ENCODE measurements at places on chromosomes 6 and 20.
A peak's percentile ranks its signal among the peaks of the same experiment; 100 is the strongest.

DNA sequence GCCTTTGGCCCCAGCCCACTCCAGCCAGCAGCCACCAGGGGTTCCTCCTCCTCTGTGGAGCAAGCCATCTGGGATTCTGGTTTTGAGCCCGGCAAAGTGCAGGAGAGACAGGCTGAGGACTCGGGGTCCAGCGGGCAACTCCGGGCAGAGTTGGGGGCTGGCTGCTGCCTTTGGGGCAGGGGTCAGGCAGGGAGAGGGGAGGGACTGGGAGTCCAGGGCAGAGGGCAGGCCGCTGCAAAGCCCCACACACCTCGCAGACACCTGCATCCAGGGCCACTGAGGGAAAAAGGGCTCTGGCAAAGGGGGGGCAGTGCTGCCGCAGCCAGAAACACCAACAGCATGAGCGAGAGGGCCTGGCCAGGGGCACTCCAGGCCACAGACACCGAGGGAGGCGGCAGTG is 8.8 kb downstream of the BIRC7 start:
- DNase-seq: no peak

- DNase-seq: no peak
Measured at GRCh38 chr6:148578489-148578814, 168.4 kb upstream of the UST start.

DNA sequence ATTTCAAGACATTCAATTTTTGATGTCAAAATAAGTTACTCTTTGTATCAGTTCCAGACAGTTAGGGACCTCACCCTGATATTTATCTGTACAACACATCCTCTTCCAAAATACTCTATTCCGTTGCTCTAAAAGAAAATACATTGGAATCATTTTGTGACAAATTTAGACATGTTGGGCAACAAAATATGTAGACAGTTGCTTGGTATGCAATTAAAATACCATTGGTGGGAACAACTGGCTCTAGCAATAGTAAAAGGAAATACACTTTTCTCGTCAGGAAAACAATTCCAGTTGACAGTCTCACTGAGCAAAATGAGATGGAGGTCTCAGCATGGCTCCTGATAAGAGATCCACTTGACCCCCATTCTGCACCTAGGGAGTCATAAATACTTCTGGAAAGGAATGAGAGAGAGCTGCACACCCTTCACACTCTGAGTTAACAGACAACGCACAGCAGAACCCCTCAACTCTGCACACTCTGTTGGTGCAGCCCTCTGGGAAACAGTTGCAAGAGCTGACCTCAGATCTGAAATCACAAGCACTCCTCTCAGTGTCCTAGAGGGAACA is 171.3 kb upstream of the NT5E start:
- no peak for DNase-seq

GRCh38 chr6:28413681-28414080 is 14.1 kb upstream of the ZSCAN12 start:
- DNase-seq: no peak

GRCh38 chr20:11193241-11193640 is 519.4 kb upstream of the JAG1 start:
- DNase-seq: no peak

GRCh38 chr6:130674604-130675003 is 152.6 kb upstream of the SMLR1 start:
- no peak for DNase-seq

- DNase-seq: no peak
Measured at GRCh38 chr6:16135066-16135465, 6.2 kb downstream of the MYLIP start.

- no peak for DNase-seq
Measured at GRCh38 chr6:14211562-14211942, 94.0 kb downstream of the CD83 start.

GRCh38 chr6:13065581-13065980 is 262.8 kb downstream of the TBC1D7 start:
- DNase-seq: no peak

- DNase-seq: no peak
Measured at GRCh38 chr20:2693286-2694007, 867 bp downstream of the EBF4 start.

GRCh38 chr6:45483021-45483420 is 105.3 kb upstream of the SUPT3H start:
- no peak for DNase-seq

- no peak for DNase-seq
Measured at GRCh38 chr6:105045526-105045925, 88.6 kb downstream of the LIN28B start.

- no peak for DNase-seq
Measured at GRCh38 chr6:30061858-30062458, 893 bp downstream of the POLR1H start.

- no peak for DNase-seq
Measured at GRCh38 chr20:35341366-35342028, 49.3 kb upstream of the FAM83C start.

GRCh38 chr20:61332016-61332975 is 80.2 kb downstream of the CDH4 start:
- no peak for DNase-seq

GRCh38 chr20:48737434-48738093 is 90.2 kb downstream of the PREX1 start:
- DNase-seq: no peak

DNA sequence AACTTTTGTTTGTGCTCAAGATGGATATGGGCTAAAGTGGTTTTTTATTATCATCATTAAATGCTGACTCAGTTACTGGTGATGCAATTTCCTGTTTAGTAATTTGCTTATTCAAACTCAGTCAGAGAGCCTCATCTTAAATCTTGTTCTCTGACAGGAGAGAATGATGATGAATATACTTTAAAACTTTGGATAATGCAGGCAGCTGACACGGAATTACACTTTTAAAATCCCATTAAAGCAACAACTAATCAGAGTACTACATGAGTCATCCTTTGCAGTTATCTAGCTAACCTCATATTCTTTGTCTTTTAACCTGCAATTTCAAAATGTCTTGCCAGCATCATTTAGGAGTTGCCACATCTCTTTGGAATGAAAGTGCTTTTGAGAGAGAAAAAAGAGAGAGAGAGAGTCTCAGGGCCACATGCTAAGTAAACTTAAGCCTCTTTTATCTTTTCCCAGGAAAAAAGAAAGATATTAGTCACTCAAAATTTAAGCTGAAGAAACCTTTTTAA is 9.2 kb upstream of the C6orf141 start:
- DNase-seq: no peak

- no peak for DNase-seq
Measured at GRCh38 chr6:45112711-45113110, 215.4 kb upstream of the RUNX2 start.

DNA sequence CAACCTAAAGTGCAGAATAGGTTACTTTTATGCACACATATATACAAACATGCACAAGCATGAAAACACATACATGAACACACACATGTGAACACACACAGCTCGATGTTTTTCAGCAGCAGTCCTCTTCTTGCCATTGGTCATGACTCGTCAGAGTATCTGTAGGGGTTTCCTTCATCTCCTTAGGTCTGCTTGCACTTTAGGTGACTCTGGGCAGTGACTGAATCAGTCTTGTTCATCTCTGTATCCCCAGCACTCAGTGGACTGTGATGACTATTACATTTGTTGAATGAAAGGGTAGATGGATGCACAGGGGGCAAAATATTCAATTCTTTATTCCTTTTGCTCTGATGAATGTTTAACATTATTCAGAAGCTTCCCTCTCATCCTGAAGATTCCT is 26.8 kb downstream of the CBLN4 start:
- DNase-seq: no peak

DNA sequence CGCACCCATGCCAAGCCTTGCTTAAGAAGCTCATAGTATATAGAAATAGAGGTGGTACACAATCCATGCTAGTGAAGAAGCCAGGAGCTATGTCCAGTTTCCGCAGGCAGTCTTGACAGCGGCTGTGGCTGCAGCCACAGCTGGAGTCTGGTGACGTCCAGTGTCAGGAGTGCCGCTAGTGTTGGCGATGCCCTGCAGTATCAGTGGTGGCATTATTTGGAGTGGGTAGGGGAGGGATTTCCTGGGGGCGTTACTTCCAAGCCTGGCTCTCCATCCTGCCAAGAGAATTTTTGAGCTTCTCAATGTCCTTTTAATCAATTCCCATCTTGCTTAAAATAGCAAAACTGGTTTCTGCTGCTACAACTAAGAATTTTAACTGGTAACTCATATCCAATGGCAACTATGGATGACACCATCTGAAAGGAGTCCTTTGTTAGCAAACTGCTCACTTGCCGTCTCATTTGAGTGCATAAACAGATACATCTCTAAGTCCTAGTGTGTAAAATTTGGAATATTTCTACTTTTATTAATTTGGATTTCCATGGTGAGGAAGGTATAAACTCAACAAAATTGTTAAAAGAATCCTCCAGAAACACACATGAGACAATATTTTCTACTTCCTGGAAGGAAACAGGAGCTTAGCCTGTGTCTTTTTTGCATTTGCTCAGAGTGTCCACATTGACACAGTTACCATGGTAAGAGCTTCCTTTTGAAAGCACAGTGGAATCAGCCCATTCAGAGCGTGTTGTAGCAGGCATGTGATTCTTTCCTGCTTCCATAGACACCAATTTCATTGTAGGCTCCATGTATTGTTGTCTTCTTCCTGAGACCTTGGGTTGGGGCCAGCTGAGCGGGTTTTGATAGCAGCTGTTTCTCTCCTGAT is 44.6 kb upstream of the PXDC1 start:
- DNase-seq: no peak

GRCh38 chr6:15143086-15143485 is 102.8 kb upstream of the JARID2 start:
- DNase-seq: no peak

DNA sequence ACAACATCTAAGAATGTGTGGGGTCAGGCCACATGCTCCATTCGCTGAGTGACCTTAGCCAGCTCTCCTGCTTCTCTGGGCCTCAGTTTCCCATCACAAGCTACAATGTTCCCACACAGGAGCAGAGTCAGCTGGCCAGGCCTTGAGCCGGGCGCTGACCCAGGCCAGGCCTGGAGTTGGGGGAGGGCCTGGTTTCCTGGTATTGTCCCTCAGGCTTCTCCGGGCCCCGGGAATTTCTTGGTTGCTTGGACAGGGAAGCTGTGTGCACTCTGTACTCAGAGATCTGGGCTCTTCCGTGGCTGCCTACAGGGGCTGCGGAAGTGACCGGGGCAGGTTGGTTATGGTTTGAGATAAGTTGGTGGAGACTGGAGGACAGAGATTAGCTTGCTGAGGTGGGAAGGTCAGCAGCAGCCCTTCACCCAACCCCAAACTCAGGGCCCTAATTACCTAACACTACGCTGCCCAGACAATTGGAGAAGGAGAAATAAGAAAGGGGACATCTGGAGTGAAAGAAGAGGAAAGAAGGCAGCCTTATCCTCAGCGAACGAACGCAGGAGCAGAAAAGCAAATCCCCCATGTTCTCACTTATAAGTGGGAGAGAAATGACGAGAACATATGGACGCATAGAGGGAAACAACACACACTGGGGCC is 6.2 kb downstream of the TGM2 start:
- DNase-seq: no peak

DNA sequence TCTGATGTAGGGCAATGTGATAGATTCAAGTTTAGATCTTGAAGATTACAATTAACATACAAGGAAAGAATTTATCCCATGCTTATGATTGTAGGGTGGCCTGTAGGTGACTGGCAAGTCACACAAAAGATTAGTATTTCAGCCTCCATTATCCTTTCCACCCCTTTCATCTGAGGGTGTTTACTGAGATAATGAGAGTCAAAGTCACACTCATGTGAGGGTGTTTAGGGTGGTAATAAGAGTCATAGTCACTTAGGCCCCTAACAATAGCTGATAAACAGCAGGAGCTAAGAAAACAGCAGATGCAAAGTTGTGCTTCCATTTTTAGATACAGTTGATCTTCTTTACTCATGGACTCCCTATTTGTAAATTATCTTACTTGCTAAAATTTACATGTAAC is 11.4 kb downstream of the FAM184A start:
- DNase-seq: no peak

DNA sequence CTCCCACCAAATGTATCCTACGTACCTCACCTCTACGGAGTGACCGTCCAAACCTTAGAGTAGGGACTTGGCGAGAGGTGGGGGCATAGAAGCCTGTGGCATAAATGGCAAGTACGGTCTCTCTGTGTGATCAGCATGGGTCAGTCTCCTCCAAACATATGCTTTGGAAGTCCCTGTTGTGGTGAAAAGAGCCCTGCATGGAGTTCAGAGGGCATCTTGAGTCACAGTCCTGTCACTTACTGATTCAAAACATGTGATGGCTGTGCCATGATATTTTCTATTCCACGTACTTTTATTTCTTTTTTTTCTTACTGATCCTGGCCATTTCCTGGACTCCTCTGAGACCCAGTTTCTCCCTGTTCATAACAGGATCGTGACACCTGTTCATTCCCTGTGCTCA is 67.5 kb upstream of the CEP85L start:
- no peak for DNase-seq

DNA sequence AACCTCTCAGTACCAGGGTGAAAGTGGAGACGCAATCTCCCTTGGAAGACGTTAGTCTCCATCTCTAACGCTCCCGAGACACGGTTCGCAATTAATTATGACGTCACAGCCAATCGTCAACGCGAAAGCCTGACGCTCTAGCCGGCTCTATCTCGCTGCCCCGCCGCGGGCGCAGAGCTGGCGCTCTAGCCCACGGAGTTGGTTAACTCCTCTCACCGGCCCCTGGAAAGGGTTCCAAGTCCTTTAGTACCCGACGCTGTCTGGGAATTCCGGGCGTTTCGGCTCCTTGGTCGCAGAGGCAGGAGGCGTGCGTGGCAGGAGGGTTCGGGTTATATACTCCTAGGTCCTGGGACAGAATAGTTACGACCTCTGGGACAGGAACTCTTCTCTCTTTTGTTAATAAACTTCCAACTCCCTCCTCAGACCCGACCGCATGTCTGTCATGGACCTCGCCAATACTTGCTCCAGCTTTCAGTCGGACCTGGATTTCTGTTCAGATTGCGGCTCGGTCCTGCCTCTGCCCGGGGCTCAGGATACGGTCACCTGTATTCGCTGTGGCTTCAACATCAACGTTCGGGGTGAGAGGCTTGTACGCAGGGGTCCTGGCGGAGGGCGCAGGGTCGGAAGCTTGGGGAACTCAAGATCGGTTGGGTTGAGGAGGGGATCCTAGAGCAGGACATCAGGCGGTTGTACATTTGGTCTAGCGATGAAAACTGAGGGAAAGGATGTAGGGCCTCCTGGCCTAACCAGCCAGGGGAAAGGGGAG is at the start of gene POLR1H:
Gene POLR1H, plus strand, starts transcription at position 174 of the 766 bp plus-strand sequence. Its CDS starts 260 bp downstream, at position 434.
- DNase-seq: peak; percentile 95

DNA sequence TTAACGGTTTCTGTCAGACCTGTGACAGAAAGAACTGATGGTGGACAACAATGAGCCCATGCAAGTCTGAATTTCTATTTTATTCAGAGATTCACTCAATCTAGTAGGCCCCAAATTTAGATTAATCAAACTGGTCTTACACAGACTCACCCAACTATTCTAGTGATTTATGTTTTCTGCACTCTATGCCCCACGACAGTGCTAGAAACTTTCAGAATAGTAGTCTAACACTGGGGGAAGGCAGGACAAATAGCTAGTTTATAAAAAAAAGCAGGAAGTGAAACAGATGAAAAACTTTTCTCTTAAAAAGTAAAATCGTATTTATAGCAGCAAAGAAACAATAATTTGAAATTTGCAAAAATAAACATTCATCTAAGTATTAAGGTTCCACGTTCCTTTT is 5.0 kb downstream of the TCP11 start:
- no peak for DNase-seq

- no peak for DNase-seq
Measured at GRCh38 chr6:29685718-29686326, 4.9 kb upstream of the ZFP57 start.

- DNase-seq: peak; percentile 63
Measured at GRCh38 chr6:168418711-168419121, 22.3 kb upstream of the SMOC2 start.

- DNase-seq: no peak
Measured at GRCh38 chr20:12210591-12210990, 292.9 kb downstream of the BTBD3 start.

GRCh38 chr6:130675072-130675471 is 152.1 kb upstream of the SMLR1 start:
- DNase-seq: no peak
